ENCODE measurements at places on chromosomes 7 and 10. TPM values are rescaled to one million over a fixed set of nuclear protein-coding genes. Genes with fewer than 3 reads are reported as not detected.

DNA sequence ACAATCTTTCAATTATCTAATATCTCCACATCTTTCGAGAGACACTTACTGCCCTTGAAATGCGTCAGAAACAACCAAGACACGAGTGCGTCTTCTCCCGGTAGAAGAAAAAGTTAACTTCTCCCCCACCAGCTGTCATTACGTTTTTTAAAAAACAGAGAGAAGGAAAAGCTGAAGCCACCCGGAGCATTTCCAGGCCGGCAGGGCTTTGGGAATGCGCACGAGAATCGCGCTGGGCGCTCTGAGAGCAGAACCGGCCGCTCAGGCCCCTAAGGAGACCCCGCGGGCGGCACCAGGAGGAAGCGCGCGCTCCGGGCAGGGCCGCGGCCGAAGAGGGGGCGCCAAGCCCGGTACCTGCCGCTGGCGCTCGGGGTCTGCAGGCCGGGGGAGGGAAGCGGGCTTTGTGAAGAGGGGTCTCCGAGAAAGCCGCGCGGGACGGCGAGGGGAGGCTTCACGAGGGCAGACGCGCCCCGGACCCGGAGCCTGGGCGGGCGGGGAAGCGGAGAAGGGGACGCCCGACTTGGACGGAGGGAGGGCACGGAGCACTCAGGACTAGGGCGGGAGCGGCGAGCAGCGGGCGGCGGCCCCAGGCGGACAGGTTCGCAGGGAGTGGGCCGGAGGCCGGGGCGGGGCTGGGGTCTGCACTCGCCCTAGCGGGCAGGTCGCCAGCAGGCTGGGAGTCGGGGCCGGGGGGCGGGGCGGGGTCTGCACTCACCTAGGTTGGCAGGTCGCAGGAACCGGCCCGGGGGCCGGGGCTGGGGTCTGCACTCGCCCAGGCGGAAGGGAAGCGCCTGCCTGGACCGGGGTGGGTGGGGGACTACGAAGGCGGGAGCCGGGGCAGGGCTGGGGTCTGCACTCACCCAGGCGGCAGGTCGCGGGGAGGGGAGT is 932 bp downstream of the ESYT2 start:
- no peak for DNase-seq

- no peak for DNase-seq
These were observed 22.3 kb downstream of the MCM10 start for GRCh38 chr10:13183625-13184024.

DNA sequence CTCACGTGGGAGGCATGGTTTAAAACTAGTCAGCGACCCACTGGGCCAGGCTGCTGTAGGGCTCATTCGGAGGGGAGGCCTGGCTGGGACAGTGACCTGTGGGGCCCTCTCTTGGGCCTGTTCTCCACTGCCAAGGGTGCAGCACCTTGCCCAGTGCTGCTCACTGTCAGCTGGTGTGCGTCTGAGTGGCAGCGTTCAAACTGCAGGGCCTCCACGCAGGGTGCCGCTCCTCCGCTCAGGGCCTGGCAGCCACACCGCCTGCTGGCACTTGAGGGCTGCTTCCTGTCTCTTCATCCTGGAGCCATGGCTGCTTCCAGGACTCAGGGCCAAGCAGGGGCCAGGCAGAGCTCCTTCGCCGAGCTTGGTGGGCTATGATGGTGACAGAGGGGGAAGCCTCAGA is 18.3 kb downstream of the ADAMTS14 start:
- no peak for DNase-seq

DNA sequence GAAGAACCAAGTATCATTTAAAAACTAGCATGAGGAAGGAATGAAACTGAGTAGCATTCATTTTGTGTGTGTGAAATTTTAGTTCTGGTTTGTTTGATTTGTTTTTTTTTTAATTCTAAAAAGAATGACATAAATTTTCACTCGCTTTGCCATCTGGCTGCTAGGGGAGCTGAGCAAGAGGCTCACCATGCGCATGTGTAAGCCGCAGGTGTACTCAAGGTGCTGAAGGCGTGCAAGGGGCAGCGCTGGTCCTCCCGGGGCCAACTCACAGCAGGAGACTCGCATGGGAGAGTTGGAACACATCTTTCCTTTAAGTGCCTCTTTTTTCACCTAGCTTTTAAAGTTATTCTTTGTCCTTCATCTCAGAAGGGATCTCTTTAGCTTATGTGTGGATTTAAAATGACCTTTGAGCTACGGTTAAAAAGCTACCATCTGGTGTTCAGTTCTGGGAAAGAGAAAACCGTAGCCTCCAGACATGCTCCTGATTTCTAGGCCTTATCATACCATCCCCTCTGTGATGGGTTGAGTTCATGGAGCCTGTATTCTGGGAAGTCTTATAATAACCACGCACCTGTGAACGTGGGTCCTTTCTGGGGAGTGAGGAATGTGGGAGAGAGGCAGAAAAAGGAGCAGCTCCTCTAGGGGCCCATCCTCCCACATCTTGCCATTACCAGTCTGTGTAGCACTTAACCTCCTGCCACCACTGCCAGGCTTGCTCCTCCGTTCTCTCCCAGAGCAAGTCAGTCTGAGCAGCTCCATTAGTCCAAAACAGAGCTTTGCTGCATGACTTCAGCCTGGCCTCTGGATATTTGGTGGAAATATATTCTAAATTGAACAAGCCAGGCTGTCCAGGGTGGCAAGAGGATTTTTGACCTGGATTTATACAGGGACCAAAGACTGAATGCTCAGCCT is 61.9 kb downstream of the KLHDC10 start:
- DNase-seq, result no peak

DNA sequence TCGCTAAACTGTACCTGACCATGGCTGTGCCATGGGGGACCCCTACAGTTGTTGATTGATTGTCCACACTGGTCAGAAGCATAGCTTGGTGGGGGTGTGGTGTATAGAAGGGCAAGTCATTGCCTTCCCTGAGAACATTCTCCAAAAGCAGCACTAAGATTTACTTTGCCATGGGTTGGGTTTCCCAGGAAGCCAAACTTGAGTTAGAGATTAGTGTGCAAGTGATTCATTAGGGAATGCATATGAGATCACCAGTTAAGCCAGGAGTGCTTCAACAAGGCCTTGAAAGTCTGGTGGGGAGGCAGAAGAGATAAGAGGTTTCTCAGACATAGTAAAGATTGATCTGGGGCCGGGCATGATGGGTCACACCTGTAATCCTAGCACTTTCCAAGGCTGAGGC is 21.4 kb upstream of the TPST1 start:
- DNase-seq, result no peak

- DNase-seq, result no peak
These were observed 376.0 kb downstream of the SORCS3 start for GRCh38 chr10:105017116-105017515.

- no peak for DNase-seq
These were observed 240.5 kb upstream of the PRSS58 start for GRCh38 chr7:142498364-142498763.

GRCh38 chr10:133334503-133335245 is 2.0 kb downstream of the CALY start:
- no peak for DNase-seq

- DNase-seq, result no peak
These were observed 78.6 kb upstream of the DYNC1I1 start for GRCh38 chr7:95693551-95694333.

DNA sequence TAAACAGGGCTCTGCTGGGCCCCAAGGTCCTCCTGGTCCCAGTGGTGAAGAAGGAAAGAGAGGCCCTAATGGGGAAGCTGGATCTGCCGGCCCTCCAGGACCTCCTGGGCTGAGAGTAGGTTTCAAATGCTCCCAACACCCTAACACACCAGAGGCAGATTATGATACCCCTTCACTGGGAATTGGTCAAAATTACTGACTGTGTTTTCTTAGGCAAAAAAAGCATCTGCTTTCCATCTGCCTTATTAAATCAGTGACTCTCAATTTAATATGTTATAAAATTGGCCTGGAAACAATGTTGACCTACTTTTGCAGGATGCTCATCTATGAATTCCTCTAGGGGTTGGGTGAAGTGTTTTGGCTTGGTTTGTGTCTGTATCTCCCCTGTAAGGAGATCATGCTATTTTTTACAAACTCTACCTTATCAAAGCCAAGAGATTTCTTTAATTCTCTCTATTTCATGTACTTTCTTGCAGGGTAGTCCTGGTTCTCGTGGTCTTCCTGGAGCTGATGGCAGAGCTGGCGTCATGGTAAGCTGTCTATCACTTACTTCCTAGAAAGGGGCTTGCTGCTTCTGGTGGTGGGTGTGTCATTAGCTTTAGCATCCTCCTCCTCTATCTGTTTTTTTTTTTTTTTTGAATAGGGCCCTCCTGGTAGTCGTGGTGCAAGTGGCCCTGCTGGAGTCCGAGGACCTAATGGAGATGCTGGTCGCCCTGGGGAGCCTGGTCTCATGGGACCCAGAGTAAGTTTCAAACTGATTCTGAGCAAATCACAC is 15.9 kb downstream of the COL1A2 start:
- DNase-seq, result no peak

The PIK3AP1 gene
- total RNA-seq, result 7.9 TPM

The MINPP1 gene
- 9.6 TPM for total RNA-seq

The STEAP1B gene
- total RNA-seq, result 0.44 TPM

The PCDH15 gene
- not detected for total RNA-seq

The HMX3 gene
- total RNA-seq, result 0.33 TPM

The SORBS1 gene
- 2.4 TPM for total RNA-seq

The ZPBP gene
- total RNA-seq, result not detected

Measured in T-cell (primary cell).